ENCODE measurements at places on chromosomes 2 and 18. TPM values are rescaled to one million over a fixed set of nuclear protein-coding genes. Genes with fewer than 3 reads are reported as not detected.

LOXHD1 gene
- not detected for total RNA-seq

SLC30A3 gene
- not detected for total RNA-seq

B4GALT6 gene
- total RNA-seq, result 23.7 TPM

TMEFF2 gene
- total RNA-seq, result 0.07 TPM

HNRNPLL gene
- 67.7 TPM for total RNA-seq

BOK gene
- total RNA-seq, result 35.9 TPM

CHRNG gene
- not detected for total RNA-seq

UGT1A4 gene
- not detected for total RNA-seq

SEC11C gene
- 22.3 TPM for total RNA-seq

Data from thoracic aorta endothelial cell (primary cell).